Stimulated activated CD4-positive, alpha-beta T cell treated with anti-CD3 and anti-CD28 coated beads, Interleukin-4, amount 100 ng/mL, for 48 hours (primary cell): ENCODE measurements at places on chromosomes 16 and 17.

DNA sequence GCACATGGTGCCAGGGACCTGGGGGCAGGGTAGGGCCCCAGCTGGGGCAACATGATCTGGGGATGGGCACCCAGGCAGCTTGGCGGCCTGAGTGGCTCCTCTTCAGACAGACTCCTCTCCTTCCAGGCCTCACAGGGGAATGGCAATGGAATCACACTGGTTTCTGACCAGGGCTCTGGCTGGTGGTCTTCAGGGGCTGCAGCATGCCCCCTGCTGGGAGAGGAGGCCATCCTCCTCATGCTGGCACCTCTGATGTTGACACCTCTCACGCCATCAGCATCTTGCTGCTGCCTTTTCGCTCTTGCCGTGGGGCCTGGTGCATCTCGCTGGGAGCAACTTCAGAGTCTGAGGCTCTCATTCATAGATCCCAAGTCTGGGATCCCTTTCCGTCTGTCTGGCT is 11.2 kb upstream of the GFOD2 start:
- no peak for DNase-seq

DNA sequence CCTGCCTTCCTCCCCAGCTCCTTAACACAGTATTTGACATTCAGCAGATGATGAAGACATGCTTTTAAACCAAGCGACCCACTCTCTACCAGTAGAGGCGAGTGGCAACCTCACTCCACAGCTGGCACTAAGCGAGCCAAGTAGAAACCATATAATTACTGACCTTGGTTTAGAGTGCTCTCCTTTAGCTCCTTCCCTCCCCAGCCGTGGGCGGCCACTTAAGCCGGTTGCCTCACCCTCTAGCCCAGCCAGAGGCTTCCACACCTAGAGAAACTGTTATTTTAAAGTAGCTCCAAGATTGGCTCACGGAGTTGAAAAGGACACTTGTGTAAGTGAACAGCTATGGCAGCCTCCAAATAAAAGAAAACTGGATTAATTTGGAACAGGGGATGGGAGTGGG is 109.1 kb upstream of the CRHR1 start:
- DNase-seq, result no peak

GRCh38 chr16:74862743-74863244 is 88.2 kb upstream of the FA2H start:
- DNase-seq, result no peak

GRCh38 chr16:72639494-72639893 is 408.4 kb downstream of the ZFHX3 start:
- no peak for DNase-seq

- no peak for DNase-seq
Measured at GRCh38 chr17:16976725-16977550, 5.0 kb upstream of the TNFRSF13B start.

GRCh38 chr17:48297825-48298224 is 132.2 kb downstream of the SKAP1 start:
- no peak for DNase-seq

GRCh38 chr17:1948517-1948825 is 76.7 kb downstream of the RTN4RL1 start:
- no peak for DNase-seq

- DNase-seq, result no peak
Measured at GRCh38 chr16:85365120-85365519, 248.0 kb upstream of the GSE1 start.

DNA sequence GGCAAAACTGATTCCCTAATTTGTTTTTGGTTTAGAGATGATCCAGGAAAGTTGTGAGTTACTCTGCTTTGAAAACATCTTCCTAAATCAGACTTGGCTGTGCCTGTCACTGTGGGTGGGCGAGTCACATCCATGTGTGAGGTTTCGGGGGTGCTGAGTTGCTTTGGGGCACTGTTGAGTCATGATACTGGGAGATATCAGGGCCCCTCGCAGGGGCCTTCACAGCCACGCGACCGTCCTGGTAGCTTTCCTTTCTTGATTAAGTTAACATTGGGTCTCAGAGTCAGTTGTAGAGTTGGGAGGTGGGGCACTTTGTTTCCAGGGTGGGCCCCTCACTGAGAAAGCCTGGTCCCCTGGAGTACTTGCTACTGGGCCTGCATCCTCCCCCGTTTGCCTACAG is 58.3 kb upstream of the LGALS9 start:
- DNase-seq, result peak; percentile 68

DNA sequence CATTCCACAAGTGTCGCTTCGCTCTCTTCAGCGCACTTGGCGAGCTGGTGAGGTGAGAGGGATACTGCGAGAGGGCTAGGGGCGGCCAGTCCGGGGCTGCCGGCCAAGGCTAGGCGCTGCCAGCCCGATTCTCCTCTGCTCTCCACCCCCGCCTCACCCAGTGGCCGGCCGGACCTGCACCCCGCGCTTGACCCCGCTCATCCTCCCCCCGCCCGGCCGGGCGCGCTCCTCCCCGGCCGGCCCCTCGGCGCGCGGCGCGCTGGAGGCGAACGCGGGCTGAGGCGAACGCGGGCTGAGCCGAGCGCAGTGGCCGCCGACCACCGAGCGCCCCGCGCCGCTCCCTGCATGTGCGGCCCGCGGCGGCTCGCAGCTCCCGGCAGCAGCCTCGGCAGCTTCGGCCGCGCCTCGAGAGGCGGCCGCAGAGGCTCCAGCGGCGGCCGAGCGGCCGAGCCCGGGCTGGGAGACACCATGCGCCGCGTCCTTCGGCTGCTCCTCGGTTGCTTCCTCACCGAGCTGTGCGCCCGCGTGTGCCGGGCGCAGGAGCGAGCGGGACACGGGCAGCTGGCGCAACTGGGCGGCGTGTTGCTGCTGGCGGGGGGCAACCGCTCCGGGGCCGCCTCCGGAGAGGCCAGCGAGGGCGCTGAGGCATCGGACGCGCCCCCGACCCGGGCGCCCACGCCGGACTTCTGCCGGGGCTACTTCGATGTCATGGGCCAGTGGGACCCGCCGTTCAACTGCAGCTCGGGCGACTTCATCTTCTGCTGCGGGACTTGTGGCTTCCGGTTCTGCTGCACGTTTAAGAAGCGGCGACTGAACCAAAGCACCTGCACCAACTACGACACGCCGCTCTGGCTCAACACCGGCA is at the start of gene SHISA9:
TSS of gene SHISA9 (plus strand) at position 2 of the 865 bp plus-strand sequence.
- DNase-seq, result no peak

GRCh38 chr16:13427943-13428342 is 492.0 kb upstream of the ERCC4 start:
- DNase-seq, result no peak

DNA sequence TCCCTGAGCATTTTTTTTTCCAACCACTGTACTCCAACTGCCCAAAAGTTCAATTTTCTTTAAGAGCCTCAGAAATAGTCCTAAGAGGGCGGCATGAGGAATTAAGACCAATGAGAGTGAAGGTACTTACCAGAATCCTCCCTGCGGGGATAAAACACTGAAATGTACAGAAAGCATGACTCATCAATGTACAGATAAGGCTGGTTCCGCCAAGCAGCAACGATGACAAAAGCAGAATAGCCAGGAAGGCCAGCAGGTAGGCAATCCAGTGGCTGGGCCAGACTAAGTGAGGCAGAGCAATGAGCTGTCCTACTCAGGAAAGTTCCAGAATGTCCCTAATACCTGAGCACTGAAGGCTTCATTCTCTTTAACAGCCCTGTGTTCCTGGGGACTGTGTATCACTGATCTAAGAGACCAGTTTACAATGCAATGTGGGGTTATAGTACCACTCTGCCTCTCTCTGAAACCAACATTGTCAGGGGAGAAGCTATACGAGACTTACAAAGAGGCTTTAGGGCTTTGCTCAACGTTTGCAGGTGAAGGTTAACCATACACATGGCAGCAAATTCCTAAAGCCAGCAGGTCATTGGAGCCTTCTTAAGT is 11.0 kb upstream of the GPR139 start:
- no peak for DNase-seq

GRCh38 chr17:13393841-13394710 is 207.7 kb downstream of the HS3ST3A1 start:
- no peak for DNase-seq

DNA sequence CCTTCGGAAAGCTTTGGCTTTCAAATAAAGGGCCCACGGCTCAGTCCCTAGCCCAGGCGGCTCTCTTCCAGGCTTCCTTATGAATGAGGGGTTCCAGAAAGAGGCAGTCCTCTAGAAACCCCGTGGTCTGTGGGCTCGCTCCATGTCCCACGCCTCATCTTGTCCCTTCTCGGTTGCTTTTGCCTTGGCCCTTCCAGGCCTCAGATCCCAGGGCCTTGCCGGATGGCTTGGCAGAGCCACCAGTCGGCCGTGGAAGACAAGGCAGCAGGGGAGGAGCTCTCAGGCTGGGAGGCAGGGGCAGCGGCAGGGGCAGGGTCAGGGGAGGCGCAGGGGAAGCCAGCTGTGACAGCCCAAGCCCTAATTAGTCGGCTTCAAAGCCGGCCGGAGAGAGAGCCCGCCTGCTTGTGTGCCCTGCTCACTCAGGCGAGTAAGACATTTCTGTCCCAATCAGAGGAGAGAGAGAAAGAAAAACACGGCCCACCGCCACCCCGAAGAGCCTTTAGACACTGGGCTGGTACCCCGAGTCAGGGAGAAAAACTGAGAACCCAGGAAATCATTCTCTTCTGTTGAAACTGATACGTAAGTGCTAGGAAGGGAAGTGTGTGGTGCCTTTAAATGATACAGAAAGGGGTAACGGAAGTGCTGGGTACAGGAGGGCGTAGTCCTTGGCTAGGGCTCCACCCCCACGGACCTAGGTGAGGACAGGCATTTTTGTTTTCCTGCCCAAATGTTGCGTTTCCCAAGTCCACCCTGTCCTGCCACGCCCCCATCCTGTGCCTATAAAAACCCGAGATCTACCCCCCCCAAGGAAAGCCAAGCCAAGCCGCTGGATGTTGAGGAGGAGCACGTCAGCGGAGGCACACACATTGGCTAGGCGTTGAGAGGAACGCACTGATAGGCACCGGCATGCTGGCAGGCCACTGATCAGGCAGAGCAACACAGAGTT is 27.8 kb upstream of the MEIOC start:
- no peak for DNase-seq

DNA sequence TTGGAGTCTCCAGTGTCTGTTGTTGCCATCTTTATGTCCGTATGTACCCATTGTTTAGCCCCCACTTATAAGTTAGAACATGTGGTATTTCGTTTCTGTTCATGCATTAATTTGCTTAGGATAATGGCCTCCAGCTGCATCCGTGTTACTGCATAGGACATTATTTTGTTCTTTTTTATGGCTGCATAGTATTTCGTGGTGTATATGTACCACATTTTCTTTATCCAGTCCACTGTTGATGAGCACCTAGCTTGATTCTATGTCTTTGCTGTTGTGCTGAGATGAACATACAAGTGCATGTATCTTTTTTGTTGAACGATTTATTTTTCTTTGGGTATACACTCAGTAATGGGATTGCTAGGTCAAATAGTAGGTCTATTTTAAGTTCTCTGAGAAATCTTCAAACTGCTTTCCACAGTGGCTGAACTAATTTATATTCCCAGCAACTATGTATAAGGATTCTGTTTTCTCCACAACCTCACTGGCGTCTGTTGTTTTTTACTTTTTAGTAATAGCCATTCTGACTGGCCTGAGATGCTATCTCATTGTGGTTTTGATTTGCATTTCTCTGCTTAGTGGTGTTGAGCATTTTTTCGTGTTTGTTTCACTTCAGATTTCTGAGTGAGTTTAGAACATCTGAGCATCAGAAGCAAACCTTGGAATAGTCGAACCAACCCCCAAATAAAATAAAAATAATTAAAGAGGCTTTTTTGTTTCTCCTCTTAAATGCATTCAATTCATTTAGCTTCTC is 304.7 kb downstream of the ZFHX3 start:
- no peak for DNase-seq

GRCh38 chr17:12415031-12415430 is 250.7 kb upstream of the MYOCD start:
- DNase-seq, result no peak

DNA sequence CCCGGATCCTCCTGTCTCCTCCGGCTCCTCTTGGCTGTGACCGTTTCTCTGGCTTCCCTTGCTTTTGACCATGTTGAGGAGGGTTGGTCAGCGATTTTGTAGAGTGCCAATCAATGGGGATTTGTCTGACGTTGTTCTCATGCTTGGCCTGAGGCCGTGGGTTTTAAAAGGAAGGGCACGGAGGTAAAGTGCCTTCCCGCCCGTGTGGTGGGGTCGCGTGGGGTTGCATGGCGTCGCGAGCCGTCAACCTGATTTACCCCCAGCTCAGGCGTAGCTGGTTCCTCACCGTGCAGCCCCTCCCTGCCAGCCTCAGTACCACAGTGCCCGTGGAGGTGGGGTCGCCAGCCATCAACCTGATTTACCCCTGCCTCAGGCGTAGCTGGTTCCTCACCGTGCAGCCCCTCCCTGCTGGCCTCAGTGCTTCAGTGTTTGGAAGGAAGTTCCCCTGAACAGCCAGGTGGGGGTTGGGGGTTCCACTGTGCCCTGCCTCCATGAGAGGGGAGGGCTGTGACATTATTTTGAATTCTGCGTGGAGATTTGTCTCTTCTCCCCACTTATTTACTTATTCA is 5.0 kb downstream of the TPSAB1 start:
- no peak for DNase-seq

- no peak for DNase-seq
Measured at GRCh38 chr17:60327901-60328273, 64.0 kb downstream of the USP32 start.

- no peak for DNase-seq
Measured at GRCh38 chr17:58136669-58137279, 11.4 kb upstream of the OR4D1 start.

- DNase-seq, result no peak
Measured at GRCh38 chr17:6667516-6667915, 16.0 kb downstream of the C17orf100 start.

DNA sequence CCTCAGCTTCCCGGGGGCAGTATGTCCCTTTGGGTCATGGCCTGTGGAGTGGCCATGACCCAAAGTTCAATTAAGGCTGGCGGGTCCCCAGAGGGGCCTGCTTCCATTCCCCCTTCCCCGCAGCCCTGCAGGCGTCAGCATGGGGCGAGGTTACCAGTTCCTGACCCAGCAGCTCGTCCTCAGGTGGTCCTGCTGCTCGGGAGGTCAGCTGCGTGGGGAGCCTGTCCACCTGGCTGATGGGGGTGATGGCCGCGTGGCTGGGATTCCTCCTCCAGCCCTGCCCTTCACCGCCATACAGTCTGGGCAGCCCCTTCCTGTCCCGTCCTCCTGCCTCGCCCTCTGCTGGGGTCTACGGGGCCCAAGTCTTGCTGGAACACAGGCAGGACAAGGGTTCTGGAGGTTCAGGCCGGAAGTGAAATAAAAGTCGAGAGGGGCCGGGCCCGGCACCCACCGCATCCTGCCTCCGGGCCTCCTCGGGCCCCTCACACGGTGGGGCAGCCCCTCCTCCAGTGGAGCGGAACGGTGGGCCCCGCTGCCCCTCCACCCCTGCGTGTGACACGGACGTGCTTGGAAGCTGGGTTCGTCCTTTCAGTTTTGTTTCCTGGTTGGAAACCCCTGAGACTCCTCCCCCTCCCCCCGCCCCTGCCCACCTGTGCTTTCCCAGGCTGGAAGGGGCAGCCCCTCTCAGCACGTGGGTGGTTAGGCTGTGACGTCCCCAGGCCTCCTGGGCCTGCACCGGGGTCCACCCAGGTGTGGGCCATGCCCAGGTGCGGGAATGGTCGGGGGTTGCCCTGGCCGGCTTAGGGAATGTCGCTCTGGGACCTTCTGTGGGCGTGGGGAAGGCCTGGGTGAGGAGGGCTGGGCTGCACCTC is 6.8 kb downstream of the UBALD2 start:
- DNase-seq, result peak; percentile 80

- DNase-seq, result no peak
Measured at GRCh38 chr16:1034230-1035065, 38.1 kb upstream of the SSTR5 start.

- no peak for DNase-seq
Measured at GRCh38 chr17:55757659-55758058, 6.8 kb downstream of the PCTP start.
